ENCODE measurements at places on chromosomes 12 and 14. TPM values are rescaled to one million over a fixed set of nuclear protein-coding genes. Genes with fewer than 3 reads are reported as not detected.

GRCh38 chr12:102567031-102567985 is 86.9 kb upstream of the IGF1 start:
- no peak for DNase-seq

GRCh38 chr12:120237360-120238171 is 28.0 kb downstream of the PXN start:
- no peak for DNase-seq

DNA sequence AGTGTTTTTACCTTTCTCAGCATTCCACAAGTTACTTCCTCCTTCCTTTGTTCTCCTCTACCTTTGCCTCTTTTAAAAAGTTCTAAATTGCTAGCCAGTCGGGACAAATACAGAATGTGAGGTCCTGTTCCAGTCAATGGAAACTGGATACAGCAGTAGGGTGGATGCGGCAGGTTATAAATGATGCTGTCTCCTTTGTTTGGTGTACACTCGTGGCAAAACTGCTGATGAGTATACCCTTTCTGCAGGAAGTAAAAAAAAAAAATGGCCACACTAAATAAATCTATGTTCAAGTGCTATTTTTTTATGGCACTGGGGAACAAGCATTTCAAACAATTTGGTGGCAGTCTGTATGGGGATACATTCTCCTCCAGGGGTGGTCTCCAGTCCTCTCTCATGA is 27.5 kb downstream of the KLRK1 start:
- no peak for DNase-seq

GRCh38 chr12:22691319-22691718 is 66.3 kb downstream of the ETNK1 start:
- DNase-seq: no peak

DNA sequence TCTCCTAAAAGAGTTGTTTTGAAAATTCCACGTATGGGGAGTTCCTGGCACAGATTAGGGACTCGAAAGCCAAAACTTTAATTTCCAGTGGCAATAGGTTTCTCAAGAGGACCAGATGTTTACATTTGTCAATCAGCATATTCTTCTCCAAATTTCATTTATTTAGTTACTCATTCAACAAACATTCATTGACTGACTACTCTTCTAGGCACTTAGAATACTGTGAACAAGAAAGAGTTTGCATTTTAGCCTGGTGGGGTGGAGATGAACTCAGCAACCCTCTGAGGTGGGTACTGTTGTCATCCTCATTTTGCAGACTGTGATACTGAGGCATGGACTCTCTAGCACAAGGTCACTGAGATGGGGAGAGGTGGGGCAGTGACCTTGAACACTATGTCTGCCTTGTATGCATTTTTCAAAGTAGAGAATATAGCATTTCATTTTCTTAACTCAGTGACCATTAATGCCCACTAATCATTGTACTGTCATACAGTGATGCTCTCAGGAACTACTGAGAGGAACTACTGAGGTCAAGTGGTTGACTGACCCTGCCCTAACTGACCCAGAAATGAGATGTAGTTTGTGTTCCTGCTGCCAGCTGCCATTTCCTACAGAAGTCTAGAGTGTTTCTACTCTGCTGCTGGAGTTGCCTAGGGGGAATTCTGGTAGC is 2.2 kb downstream of the L3HYPDH start:
- no peak for DNase-seq

DNA sequence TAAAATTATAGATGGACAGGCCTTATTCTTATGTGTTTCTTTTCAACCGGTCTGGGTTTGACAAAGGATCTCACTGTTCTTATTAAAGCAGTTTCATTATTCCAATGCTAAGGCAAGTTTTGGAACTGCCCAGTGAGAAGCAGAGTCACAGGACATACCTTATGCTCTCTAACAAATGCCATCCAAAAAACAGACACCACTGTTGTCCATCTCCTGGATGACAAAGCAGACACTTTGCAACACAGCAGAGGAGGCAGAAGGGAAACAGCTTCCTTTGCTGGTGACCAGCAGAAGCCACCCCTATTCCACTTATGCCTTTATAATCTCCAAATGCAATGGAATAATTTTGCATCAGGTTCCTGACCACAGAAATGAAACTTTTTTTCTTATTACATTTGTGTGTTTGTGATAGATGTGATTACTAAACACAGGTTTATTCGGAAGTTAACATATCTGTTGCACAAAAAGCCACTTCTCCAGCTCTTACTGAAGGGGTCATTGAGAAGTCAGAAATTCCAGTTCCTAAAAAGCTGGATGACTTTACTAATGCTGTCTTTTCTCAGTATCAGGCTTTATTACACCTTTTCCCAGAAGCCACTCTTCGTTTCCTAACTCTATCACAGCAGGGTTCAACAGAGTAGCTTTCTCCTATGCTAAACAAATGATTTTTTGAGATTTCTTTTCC is 115.6 kb downstream of the BTG1 start:
- no peak for DNase-seq

- no peak for DNase-seq
These were observed 570 bp downstream of the DMAC2L start for GRCh38 chr14:50312734-50313054.

DNA sequence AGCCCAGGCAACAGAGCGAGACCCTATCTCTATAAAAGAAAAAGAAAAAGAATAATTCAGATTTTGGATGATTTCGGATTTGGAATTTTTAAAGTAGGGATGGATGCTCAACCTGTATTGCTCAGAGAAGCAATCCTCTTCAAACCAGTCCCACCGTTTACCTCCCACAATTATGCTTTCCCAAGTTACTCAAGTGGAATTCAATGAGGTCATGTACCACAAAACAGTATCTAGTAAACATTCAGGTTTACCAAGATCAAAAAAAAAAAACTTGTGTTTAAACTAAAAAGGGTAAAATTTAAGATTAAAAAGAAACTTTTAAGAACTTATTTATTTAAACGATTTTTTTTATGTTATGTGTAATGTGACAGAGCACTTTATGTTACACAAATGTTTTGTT is 2.5 kb downstream of the KDM5A start:
- no peak for DNase-seq

GRCh38 chr12:2256453-2256852 is 203.7 kb downstream of the CACNA1C start:
- DNase-seq: no peak

DNA sequence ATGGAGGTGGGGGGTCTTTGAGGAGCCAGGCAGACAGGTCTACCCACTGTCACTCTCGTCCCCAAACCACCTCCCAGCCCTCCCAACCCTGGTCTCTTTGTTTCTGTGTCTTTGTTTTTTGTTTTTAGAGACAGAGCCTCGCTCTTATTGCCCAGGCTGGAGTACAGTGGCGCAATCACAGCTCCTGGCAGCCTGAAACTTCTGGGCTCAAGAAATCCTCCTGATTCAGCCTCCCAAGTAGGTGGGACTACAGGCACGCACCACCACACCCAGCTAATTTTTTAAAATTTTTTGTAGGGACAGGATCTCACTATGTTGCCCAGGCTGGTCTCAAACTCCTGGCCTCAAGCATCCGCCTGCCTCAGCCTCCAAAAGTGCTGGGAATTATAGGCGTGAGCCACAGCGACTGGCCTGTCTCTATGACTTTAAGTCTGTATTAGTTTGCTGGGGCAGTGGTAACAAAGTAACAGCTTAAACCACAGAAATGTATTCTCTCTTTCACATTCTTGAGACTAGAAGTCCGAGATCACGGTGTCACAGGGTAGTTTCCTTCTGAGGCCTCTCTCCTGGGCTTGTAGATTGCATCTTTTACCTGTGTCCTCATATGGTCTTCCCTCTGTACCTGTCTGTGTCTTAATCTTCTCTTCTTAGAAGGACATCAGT is 26.1 kb downstream of the DTX1 start:
- DNase-seq: no peak

DNA sequence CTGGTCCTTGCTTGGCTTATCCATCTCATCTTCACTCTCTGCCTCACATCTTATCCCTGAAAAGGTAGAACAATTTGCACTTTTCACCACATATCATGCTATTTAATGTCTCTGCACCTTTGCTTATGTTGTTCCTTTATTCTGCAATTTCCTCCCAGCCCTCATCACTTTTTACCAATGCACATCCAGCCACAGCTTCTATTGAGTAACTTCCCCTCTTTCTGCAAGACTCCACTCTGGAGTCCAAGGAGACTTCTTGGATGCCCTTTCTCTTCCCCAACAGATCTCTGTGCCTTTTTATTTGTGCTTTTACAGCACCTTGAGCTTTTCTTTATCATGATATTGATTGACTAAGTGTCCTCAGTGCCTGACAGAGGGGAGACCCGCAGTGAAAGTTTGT is 797.1 kb downstream of the VRK1 start:
- no peak for DNase-seq

DNA sequence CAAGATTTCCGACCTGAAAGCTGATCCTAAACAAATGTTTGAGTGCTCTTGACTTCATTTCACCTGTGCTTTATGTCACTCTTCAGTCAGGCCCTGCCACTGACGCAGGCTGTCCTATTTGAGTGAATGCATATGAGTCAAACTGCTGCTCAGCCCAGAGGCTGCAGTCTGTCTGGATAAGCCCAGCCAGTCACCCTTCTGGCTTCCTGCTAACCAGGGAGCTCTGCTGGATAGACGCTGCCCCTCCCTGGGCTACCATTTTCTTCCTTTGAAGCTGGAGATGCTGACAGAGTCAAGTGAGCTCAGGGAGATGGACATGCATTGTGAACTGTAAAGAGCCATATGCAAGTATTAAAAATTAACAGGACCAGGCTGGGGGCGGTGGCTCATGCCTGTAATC is 5.1 kb upstream of the TUNAR start:
- DNase-seq: no peak

DNA sequence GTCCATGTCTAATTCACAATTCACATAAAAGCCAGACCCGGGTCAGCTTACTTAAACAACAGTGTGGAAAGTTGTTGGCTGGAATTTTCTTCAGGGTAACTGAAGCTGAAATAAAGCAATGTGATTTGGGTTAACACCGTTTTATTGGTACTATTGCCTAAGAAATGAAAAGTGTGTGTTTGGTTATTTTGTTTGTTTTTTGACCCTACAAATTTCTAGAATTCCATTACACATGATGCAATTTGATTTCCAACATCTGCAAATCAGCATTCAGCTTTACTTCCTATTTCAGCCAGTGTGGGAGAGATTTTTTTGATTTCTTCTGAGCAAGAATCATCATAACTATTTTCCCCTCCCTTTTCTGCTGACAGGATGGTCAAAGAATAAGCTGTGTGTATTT is 45.7 kb upstream of the CLMN start:
- no peak for DNase-seq

DNA sequence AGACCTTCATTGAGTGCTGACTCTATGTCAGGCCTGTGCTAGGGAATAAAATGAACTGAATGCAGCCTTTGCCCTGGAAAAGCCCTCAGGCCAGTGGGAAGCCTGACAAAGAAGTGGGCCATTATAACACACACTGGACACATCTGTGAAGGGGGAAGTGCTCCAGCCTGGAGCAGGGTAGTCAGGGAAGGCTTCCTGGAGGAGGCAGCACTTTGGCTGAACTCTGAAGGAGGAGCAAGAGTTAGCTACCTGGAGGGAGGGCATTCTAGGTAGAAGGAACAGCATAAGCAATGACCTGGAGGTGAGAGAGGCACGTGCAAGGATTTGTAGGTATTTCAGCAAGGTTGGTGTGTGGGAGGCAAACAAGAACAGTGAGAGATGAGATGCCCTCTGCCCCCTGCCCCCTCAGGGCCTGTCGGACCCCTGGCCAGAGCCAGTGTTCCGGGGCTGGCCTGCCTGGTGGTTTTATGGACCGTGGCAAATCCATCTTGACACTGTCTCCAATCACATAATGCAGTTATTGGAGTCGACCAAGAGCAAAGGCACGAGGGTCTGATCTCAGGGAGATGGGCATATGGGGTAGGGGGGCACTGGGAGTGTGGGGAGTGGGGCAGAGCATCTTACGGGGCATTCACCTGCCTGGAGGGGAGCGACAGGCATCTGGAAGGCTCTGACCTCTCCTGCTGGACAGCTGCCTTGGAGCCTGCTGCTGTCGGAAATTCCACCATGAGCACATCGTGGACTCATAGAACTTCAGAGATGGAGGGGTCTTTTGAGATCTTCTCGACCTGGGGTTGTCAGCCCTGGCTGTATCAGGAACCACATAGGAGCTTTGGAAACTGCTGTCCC is 2.7 kb upstream of the FAM222A start:
- no peak for DNase-seq

DNA sequence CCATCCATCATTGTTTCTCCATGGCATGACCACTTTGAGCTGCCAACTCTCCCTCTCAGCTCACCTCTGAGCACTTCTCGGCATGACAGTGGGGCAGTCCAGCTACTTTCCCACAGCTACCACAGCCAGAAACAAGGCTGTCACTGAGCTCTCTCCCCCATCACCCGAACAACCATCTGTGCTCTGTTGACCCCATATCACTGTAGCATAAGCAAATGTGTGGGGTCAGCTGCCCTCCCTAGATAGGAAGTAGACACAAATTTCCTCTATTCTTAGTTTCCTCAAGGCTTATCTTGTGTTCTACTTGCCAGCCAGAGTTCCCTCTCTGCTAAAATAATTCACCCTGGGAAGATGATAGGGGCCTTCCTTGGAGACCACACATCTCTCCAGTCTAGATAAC is 82.6 kb upstream of the FUT8 start:
- DNase-seq: no peak

- DNase-seq: no peak
These were observed 5.0 kb upstream of the EP400 start for GRCh38 chr12:131944601-131945251.

DNA sequence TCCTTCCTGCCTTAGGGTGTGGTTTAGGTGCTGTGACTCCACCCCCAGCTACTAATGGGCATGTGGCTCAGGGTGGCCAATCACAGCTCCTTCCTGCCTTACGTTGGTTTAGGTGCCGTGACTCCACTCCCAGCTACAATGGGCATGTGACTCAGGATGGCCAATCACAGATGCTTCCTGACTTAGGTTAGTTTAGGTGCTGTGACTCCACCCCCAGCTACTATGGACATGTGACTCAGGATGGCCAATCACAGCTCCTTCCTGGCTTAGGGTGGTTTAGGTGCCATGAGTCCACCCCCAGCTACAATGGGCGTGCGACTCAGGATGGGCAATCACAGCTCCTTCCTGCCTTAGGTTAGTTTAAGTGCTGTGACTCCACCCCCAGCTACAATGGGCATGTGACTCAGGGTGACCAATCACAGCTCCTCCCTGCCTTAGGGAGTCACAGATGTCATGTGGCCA is 163.9 kb downstream of the TBX5 start:
- no peak for DNase-seq

DNA sequence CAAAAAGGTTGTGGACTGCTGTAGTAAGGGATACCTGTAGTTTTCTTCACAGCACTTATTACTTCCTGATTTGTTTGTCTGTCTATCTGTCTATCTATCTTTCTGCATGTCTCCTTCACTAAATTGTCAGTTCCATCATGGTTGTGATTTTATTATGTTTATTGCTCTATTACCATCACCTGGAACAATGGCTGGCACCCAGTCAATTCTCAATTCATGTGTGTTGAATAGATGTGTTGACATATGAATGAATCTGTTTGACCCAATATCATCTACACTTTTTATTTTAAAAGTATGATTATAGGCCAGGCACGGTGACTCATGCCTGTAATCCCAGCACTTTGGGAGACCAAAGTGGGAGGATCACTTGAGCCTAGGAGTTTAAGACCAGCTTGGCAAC is 224.4 kb downstream of the NUBPL start:
- DNase-seq: no peak

CCNK gene
- 48.5 TPM for polyA plus RNA-seq

HNF1A gene
- 3.1 TPM for polyA plus RNA-seq

CAPZA3 gene
- 1.9 TPM for polyA plus RNA-seq

ENDOU gene
- polyA plus RNA-seq: 0.29 TPM

CCND2 gene
- 67.8 TPM for polyA plus RNA-seq

RAB21 gene
- 41.9 TPM for polyA plus RNA-seq

TAS2R43 gene
- 0.46 TPM for polyA plus RNA-seq

KRT71 gene
- not detected for polyA plus RNA-seq

SLC2A3 gene
- 21.1 TPM for polyA plus RNA-seq

TAS2R9 gene
- polyA plus RNA-seq: not detected

EXOC3L4 gene
- 3.7 TPM for polyA plus RNA-seq

CLEC4D gene
- 0.19 TPM for polyA plus RNA-seq

RPGRIP1 gene
- polyA plus RNA-seq: 0.53 TPM
